NCI-H226 (cell line): ENCODE measurements at places on chromosomes 11 and 22.

DNA sequence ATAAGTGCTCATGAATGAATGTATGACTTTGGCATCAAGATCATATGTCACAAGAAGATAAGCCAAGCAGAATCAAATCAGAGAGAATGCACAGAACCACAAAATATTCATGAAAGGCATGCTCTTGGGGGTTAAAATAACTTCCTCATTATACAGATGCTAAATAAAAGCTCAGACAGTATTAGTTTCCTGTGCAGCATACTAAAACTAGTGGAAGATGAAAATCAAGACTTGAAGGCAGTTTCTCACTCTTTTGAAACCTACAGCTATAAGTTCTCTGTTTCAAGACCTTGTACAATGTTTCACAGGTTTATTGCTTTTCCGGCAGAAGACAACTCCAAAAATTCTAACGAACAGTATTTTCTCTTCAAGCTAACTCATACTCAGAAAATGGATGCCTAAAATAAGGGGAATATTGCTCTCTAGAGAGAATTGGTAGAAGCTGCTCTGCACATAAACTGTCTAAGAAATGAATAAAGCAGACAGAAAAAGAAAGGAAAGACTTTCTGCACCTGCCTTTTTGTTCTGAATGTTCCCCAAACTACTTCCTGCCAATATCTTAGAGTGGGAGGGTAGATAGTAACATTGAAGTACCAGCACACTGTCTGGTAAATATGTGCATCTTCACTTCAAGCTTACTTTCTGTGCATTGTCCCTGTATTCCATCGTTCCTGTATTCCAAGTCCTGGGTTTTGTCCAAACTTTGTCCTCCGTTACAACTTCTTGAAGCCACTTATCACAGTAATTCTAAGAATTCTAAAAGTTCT lies 639.4 kb upstream of the FAT3 start:
- no peak for DNase-seq

GRCh38 chr22:49622241-49623105 lies 205.2 kb downstream of the BRD1 start:
- DNase-seq = no peak

DNA sequence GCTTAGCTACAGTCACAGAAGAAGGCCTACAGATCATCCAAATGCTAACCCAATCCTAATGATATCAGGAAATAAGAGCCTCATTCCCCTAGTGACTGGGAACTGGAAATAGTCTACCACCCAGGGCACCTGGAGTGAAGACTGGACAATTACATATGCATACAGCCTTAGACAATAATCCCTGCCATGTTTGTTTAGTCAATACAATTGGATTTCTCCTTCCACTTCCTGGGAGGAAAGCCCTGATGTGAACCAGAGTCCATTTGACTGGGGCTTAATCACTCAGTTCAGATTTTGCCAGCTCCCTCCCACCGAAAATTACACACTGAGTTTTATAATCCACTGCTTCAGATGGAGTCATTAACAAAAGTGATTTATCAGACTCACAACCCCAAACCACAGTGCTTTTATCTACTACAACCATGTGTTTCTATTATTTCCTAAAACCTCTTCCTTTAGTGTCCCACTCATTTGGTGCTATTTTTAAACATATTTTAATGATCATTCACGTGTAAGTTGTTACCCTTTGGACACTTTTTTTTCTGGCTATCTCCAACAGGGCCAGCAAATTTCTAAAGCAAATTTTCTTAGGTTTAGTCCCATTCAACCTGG lies 29.9 kb downstream of the CWF19L2 start:
- no peak for DNase-seq

GRCh38 chr11:121437018-121437685 lies 15.0 kb upstream of the SORL1 start:
- no peak for DNase-seq

- DNase-seq = no peak
Observed at GRCh38 chr11:34036456-34036855, 15.1 kb upstream of the CAPRIN1 start.

DNA sequence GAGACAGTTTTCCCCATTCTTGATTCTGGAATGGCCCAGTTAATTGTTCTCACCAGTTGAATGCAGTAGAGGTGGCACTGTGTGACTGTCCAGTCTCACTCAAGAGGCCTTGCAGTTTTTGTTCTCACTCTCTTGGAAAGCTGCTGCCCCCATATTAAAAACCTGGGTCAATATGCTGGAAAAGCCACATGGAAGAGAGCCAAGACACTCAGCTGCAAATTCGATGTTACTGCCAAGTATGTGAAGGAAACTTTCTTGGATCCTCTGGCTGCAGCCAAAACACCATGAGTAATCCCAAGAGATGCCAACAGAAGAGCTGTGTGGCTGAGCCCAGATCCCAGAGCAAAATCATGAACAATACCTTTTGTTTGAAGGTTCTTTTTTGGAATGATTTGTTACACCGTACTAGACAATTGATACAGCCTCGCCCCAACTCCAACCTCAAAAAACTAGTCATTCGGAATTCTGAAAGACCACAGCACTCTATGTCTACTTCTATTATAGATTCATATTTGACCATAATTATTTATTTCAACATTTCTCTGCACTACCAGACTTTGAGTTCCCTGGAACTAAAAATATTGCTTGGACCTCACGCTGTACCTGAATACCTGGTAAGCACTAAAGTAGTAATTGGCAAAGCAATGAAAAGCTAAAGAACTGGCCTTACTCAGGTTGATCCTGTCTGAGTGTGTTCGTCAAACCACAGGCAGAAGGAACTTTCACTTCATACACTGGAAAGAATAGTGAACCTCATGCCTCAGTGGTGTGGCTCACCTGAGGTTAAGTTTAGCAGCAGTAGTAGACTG lies 378.8 kb downstream of the ETS1 start:
- peak; percentile 91 for DNase-seq

DNA sequence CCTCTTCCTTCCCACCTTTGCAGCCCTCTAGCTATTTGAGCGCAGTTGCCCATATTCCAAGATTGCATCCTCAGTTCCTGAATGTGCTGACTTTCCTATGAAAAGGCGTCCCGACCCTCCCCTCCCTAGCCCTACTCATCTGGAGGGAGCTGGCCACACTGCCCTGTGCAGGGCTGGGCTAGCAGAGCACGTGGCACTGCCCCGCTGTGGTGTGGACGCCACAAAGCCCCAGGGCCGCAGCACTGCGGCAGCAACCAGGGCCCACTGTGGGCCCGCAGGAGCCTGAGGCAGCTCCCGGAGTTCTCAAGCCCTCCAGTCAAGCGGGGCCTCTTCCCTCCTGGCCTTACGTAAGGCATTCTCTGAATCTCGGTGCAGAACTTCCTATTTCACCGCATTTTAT lies 27.6 kb downstream of the B3GAT1 start:
- no peak for DNase-seq
